ENCODE measurements at places on chromosomes 12 and 14. TPM values are rescaled to one million over a fixed set of nuclear protein-coding genes. Genes with fewer than 3 reads are reported as not detected.

Gene SARNP
- total RNA-seq, result 114 TPM

Gene MANSC1
- total RNA-seq, result 2.5 TPM

Gene GALNT6
- 11.7 TPM for total RNA-seq

Gene FSCB
- not detected for total RNA-seq

Gene LTBP2
- 0.37 TPM for total RNA-seq

Gene TGFB3
- total RNA-seq, result 4.1 TPM

DNA sequence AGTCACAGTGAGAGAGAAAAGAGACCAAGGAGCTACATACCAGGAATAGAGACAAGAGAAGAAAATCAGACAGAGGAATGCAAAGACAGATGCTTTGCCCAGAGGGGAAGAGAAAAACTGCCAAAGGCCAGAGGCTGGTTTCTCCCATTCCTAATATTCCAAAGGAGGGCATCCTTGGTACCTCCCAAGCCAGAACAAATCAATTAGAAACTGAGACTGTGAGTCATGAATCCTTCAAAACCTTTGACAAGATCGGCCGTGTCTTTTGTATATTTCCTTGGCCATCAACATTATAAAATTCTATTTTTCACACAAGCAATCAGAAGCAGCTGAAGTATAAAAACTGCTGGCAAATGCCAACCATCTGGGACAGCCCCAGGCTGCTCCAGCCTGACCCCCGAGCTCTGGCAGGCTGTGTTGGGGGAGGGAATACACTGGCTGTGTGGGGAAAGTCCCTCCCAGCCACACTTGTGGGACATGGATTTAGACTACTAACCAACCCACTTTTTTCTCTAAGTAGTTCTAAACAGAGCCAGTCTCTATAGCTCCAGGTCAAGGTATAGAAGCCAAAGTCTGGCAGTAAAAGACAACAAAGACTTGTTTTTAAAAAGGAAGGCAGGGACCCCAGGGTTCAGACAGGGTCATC lies 13.7 kb downstream of the POMT2 start:
- no peak overlapping the region for H3K4me3 ChIP-seq
- peaks cover 3% of the 10 kb centered on the region for H3K36me3 ChIP-seq
- H3K4me1 ChIP-seq, result peaks cover 24% of the 10 kb centered on the region
- H3K27me3 ChIP-seq, result no peaks in the 10 kb centered on the region
- DNase-seq, result no peak

GRCh38 chr14:69769623-69770022 lies 2.7 kb downstream of the SRSF5 start:
- no peaks in the 10 kb centered on the region for H3K27me3 ChIP-seq
- H3K36me3 ChIP-seq, result peaks cover 76% of the 10 kb centered on the region
- H3K4me3 ChIP-seq, result peak overlapping the region; percentile 54
- no peak for DNase-seq
- peaks cover 76% of the 10 kb centered on the region for H3K4me1 ChIP-seq
- H3K27ac ChIP-seq, result peak overlapping the region; percentile 63

GRCh38 chr14:105073720-105074600 lies 8.7 kb upstream of the GPR132 start:
- H3K4me1 ChIP-seq, result peaks cover 49% of the 10 kb centered on the region
- no peak overlapping the region for H3K4me3 ChIP-seq
- no peaks in the 10 kb centered on the region for H3K27me3 ChIP-seq
- no peaks in the 10 kb centered on the region for H3K36me3 ChIP-seq
- H3K27ac ChIP-seq, result no peak overlapping the region

- no peak overlapping the region for H3K27ac ChIP-seq
- peaks cover 53% of the 10 kb centered on the region for H3K4me1 ChIP-seq
- H3K27me3 ChIP-seq, result peaks cover 45% of the 10 kb centered on the region
- DNase-seq, result no peak
- peaks cover 23% of the 10 kb centered on the region for H3K36me3 ChIP-seq
- H3K4me3 ChIP-seq, result peak overlapping the region; percentile 35
Measured at GRCh38 chr12:57226588-57227314, 2.8 kb upstream of the SHMT2 start.

DNA sequence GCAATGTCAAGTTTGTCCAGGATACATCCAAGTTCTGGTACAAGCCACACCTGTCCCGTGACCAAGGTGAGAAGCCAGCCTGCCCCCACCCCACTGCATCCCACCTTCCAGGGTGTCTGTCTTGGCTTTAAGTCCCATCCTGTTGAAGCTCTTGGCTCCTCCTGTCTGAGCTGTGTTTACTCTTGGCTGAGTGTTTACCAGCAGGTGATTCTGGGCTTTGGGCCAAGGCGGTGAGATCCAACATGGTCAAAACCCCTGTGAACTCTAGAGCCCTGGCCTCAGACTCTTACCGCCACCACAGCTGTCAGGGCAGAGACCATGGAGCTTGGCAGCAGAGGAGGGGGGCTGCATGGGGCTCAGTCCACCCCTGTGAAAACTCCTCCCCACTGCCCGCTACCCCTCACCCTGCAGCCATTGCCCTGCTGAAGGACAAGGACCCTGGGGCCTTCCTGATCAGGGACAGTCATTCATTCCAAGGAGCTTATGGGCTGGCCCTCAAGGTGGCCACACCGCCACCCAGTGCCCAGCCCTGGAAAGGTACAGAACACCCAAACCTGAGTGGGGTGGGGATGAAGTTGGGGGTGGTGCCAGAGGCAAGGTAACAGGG lies 11.6 kb downstream of the TNS2 start:
- H3K27me3 ChIP-seq, result no peaks in the 10 kb centered on the region
- no peak overlapping the region for H3K27ac ChIP-seq
- DNase-seq, result peak; percentile 31
- no peak overlapping the region for H3K4me3 ChIP-seq

- no peaks in the 10 kb centered on the region for H3K4me1 ChIP-seq
- H3K4me3 ChIP-seq, result no peak overlapping the region
- H3K27ac ChIP-seq, result no peak overlapping the region
- H3K36me3 ChIP-seq, result no peaks in the 10 kb centered on the region
- H3K27me3 ChIP-seq, result no peaks in the 10 kb centered on the region
- no peak for DNase-seq
Measured at GRCh38 chr14:32017587-32017986, 59.5 kb upstream of the ARHGAP5 start.

DNA sequence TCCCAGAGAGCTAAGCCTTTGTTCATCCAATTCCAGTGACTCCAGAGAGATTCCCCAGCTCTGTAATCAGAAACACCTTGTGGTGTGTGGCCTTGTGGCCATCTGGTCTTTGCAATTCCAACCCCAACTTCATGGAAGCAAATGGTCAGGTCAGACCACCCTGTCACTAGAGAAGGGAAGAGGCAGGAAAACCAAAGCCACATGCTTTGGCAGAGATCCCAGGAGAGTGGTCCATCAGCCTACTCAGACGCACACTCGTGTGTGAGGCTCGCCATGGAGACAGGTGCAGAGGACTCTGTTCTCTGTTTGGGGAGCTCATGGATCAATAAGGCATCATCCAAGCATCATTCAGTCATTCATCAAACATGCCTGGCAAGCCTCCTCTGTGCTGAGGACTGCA lies 46.2 kb upstream of the TUNAR start:
- H3K27me3 ChIP-seq, result peaks cover 16% of the 10 kb centered on the region
- no peaks in the 10 kb centered on the region for H3K36me3 ChIP-seq
- DNase-seq, result no peak

DNA sequence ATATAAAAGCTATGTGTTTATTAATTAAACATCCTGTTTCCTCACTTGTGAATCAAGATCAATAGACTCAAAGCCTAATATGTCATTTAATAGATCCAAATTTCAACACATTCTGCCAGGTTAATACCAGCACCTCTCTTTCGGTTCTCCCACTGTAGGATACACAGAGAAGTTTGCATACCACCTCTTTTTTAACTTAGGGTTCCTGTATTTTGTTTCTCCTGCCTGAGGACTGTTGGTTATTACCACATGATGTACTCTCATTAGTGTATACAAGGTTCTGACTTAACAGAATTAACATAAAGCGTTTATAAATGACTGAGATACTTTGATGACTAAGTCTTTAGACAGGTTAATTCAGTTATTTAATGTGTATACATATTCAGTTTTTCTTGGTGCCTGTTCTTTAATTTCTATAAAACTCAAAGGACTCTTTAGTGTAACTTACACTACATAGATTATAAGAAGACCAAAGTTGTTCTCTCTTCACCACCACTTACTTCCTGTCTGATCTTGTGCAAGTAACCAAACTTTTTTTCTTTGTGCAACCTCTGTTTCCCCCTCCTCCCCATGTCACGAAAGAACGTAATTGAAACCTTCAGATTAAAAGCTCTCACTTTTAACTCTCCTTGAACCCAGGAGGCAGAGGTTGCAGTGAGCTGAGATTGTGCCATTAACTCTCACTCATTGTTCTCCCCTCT lies 89.8 kb upstream of the DNM1L start:
- H3K27ac ChIP-seq, result peak overlapping the region; percentile 82
- no peaks in the 10 kb centered on the region for H3K27me3 ChIP-seq
- DNase-seq, result no peak
- no peak overlapping the region for H3K4me3 ChIP-seq
- H3K4me1 ChIP-seq, result peaks cover 35% of the 10 kb centered on the region
- no peaks in the 10 kb centered on the region for H3K36me3 ChIP-seq

GRCh38 chr14:101917413-101918017 lies 46.9 kb upstream of the DYNC1H1 start:
- no peak for DNase-seq
- no peaks in the 10 kb centered on the region for H3K27me3 ChIP-seq
- no peak overlapping the region for H3K27ac ChIP-seq
- peaks cover 11% of the 10 kb centered on the region for H3K36me3 ChIP-seq
